ENCODE measurements at places on chromosomes 1 and 21.

- no peak for DNase-seq
Measured at GRCh38 chr1:209150114-209150513, 433.4 kb upstream of the CAMK1G start.

- DNase-seq: no peak
Measured at GRCh38 chr1:182381962-182382819, 9.4 kb downstream of the GLUL start.

DNA sequence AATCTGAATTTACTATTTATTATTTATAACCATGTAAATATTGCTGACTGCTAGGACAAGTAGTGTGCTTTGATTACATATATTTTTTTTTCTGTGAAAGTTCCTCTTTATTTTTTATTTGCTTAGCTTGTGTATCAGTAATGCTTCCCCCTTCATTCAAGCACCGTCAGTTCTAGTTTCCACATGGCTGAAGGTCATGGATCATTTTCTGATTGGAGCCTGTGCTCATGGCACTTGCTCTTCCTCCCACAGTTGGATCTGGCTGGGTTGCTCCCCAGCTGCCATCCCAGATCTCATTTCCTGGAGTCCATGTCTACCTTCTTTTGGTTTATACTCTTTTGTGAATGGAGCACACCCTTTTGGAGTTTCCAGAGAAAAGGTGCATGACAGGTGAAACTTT lies 57.0 kb upstream of the IGSF5 start:
- DNase-seq: no peak

- no peak for DNase-seq
Measured at GRCh38 chr1:201019321-201019977, 4.1 kb downstream of the KIF21B start.

GRCh38 chr1:204340081-204340889 lies 19.4 kb downstream of the PLEKHA6 start:
- DNase-seq: no peak

DNA sequence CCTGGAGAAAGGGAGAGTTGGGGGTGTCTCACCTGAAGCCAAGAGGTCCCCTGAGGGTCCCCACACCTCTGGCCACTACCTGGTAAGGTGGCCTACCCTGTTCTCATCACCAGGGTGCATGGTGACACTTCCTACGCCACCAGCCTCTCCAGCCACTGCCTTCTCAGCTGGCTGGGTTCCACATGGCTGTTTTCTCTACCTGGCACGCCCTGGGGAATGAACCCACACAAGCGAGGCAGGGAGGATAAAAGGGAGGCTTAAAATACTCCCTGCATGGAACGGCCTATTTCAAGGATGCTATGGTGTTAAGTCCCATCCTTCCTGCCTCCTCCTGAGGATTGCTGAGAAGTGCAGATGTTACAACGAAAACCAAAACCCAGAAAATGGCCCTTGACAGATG lies 84.7 kb downstream of the PIK3CD start:
- DNase-seq: no peak

GRCh38 chr1:83676106-83676505 lies 322.8 kb downstream of the TTLL7 start:
- no peak for DNase-seq

- no peak for DNase-seq
Measured at GRCh38 chr1:177487481-177487880, 316.7 kb downstream of the BRINP2 start.

DNA sequence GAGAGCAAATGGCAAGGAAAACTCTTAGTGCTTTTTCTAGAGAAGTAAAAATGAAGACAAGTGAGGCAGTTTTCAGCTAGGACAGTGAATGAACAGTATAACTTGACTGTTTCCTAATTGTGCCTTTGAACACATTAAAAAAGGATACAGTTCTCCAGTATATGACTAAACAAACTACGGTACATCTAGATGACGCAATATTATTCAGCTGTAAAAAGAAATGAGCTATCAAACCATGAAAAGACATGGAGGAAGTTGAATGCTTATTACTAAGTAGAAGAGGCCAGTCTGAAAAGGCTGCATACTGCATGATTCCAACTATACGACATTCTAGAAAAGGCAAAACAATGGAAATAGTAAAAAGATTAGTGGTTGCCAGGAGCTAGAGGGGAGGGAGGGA lies 206.3 kb downstream of the SIPA1L2 start:
- DNase-seq: no peak

DNA sequence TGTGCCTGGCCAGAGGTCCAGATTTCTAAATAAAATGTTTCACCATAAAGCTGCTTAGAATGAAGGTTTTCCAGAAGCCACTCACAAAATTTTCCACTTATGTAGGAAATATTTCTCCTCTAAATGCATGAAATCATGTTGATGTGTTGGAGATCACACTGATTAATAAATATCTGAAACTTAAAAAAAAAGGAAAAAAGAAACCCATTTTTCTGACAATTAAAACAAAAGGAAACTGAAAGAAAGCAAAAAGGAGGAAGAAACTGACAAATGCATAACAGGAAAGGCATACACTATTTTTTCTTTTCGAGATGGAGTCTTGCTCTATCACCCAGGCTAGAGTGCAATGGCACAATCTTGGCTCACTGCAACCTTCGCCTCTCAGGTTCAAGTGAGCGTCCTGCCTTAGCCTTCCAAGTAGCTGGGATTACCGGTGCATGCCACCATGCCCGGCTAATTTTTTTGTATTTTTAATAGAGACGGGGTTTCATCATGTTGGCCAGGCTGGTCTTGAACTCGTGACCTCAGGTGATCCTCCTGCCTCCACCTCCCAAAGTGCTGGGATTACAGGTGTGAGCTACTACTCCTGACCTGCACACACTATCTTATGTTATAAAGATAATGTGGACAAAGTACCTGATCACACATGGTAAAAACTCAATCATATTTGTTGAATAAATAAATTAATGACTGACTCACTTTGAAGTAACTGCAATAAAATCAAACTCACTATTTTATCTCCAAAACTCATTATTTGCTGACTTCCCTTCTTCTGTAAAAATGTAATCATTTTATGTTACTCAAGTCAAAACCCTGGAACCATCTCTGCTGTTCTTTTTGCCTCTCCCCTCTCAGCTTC lies 149.8 kb upstream of the NR5A2 start:
- DNase-seq: no peak

DNA sequence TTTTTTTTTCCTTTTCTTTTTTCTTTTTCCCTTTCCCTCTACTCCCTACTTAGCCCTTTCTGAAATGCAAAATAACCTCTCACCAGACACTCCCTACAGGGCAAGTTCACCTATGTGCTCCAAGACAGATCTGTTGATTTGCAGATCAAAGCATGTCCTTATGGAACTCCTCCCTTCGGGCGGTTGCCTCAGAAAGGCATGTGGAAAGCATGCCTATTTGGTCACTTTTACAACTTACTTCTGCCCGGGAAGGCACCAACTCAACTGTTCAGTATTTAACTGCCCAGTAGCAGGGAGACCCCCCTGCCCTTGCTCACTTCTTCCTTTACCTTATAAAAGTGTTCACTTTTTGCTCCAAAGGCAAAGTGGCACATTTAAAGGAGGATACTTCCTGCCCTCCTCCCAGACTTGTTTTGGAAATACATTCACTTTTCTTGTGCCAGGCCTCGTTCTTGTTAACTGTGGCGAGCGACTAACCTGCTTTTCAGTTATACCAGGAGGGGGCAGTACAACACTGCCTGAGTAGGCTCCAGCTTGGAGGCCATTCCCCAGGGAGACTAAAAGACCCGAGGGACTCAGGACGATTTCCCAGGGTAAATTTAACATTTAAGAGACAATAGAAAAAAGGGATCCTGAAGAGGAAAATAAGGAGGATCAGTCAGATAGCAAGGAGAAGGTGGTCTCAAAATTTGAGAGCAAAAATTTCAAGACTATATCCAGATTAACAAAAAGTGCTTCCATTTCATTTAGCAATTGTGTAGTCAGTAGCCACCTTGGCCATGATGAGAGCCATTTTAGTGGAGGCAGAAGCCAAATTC lies 12.3 kb upstream of the SLAMF7 start:
- peak; percentile 66 for DNase-seq

- no peak for DNase-seq
Measured at GRCh38 chr21:32475162-32475812, 62.8 kb downstream of the EVA1C start.

- DNase-seq: peak; percentile 88
Measured at GRCh38 chr1:36703526-36704208, 221.0 kb upstream of the CSF3R start.

DNA sequence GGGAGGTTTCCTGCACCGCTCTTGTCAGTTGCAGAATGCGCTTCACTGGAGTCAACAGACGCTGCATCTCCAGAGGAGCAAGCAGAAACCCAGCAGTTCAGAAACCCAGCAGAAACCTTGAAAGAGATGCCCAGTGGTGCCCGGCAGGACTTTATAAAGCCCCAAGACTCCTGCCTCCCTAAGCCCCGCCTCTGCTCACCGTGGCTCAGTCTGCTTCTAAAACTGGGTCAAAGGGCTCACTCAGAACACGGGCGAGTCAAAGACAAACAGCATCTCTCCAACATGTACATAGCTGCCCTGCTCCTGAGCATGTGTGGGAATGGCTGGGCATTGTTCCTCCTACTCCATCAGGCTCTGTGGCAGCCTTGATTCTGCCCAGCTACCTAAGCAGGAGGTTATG lies at the start of gene HMGCS2:
HMGCS2 (minus strand) TSS at position 128 of the 400 bp plus-strand sequence; CDS start at position 67, 61 bp downstream.
- no peak for DNase-seq

DNA sequence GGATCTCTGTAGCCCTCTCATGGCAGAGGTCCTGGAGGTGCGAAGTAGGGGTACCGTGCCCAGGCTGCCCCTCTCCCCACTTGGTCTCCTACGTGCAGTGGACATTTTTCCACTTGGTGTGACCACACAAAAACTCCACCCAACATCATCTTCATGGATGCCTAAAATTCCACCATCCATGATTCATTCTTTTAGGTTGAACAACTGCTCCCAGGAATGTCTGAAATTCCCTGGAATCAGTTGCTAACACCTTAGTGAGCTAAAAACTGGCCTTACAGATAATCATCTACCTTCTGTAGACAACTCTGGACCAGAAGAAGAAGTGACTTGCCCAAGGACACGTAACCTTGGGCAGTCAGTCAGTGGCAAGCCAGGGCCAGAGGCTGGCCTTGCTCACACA lies 32.1 kb upstream of the CLIC4 start:
- DNase-seq: no peak

GRCh38 chr1:20978413-20978812 lies 191.3 kb upstream of the HP1BP3 start:
- DNase-seq: no peak

- DNase-seq: no peak
Measured at GRCh38 chr1:219465212-219466093, 147.5 kb downstream of the ZC3H11B start.

- no peak for DNase-seq
Measured at GRCh38 chr1:92754719-92755050, 30.2 kb downstream of the EVI5 start.

GRCh38 chr1:33464552-33464951 lies 7.9 kb upstream of the ZSCAN20 start:
- DNase-seq: no peak

DNA sequence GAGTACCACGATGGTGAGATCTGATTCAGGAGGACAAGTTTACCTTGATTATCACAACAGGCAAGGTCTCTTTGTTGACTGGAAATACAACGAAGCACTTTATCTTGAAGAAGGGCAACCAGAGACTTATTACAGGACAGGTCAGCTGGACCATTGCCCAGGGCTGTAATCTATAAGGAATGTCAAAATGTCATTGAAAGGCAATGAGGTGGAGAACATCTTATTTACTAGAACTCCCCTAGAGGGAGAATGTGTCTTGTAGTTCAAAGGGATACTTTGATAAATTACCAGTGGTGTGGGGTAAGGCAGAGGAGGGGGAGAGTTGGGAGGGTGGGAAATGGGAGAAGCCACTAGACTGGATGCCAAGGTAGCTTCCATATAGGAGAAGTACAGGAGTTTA lies 212.3 kb downstream of the NCAM2 start:
- DNase-seq: no peak

GRCh38 chr1:61087571-61087970 lies 5.2 kb downstream of the NFIA start:
- DNase-seq: peak; percentile 64

DNA sequence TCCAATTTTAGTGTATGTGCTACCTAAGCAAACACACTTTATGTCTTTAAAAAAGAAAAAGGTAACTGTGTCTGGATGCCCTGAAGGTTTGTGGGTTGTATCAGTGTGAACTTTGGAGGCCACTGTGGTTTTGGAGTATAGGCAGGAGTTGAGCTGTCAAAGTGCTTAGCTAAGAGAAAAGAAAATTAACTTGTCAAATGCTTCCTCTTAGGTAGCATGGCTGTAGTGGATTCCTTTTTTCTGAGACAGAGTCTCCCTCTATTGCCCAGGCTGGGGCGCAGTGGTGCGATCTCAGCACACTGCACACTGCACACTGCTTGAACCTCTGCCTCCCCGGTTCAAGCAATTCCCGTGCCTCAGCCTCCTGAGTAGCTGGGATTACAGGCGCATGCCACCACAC lies 11.2 kb upstream of the SLC41A1 start:
- no peak for DNase-seq

DNA sequence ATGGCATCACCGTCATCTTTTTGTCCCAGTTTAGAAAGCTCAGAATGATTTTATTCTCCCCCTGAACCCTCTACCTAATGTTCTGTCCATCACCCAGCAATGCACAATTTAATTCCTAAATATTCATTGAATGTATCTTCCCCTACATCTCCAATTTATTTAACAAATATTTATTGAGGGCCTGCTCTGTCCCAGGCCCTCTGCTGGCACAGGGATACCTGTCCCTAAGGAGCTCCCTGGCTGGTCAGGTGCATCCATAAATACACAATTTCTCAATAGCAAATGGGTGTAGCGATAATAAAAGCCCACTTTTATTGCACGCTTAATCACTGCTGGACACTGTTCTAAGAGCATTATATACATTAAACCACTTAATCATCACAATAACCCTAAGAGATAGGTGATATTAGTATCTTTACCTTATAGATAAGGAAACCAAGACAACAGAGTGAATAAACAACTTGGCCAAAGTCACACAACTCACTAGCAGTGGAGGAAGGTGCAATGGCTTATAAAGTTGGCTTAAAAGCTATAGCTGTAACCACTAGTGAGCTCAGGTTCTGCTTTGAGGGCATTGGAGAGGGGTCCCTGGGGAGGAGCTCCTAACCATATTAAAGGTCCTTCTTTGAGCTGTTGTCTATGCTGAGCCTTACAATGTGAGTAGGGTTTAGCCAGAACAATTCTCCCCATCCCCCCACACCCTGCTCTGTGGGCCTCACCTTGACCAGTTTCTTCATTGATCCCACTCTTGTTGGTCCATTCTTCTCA lies 126.3 kb upstream of the JUN start:
- DNase-seq: no peak

DNA sequence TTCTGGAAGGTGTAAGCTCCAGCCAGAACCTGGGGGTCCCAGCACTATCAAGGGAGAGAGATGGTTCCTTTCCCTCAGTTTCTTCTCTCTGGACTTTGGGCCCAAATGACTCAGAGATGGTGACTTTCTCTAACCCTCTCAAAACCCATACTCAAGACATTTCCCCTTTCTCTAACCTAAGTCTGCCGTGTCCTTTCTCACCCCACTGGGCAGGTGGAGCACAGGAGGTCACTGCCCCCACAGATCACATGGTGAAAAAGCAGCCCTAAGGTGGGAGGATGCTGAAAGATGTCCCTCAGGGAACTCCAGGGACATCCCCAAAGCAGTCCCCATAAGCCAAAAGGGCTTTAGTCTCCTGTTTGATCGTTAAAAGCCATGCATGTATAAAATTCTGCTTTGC lies 173.7 kb downstream of the HIVEP3 start:
- DNase-seq: no peak

GRCh38 chr1:230627767-230628166 lies 14.5 kb upstream of the COG2 start:
- DNase-seq: no peak

GRCh38 chr1:211609120-211610024 lies 30.4 kb upstream of the SLC30A1 start:
- no peak for DNase-seq
